NCI-H748 treated with DMSO at 0.1 percent for 48 hours (cell line): ENCODE measurements at places on chromosomes 2 and 18.

- no peak for DNase-seq
Measured at GRCh38 chr2:85674417-85674816, 6.4 kb upstream of the SFTPB start.

GRCh38 chr2:75340560-75340959 lies 141.2 kb upstream of the TACR1 start:
- peak; percentile 84 for DNase-seq

GRCh38 chr2:33730193-33730592 lies 131.1 kb upstream of the FAM98A start:
- no peak for DNase-seq

GRCh38 chr2:109700680-109701274 lies 86.6 kb downstream of the SOWAHC start:
- DNase-seq, result no peak

DNA sequence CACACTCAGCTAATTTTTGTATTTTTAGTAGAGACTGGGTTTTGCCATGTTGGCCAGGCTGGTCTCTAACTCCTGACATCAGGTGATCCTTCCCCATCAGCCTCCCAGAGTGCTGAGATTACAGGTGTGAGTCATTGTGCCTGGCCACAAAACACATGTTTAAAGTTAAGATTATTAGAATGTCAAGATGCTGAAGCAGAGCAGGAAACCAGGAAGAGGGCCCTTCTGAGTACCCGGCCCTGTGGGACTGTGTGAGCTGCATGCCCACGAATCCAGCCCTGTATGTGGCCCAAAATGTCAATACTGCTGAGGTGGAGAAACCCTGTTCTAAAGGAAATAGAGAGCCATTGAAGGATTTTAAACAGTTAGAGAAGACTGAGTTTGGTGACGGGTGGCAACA lies 31.0 kb upstream of the REV1 start:
- DNase-seq, result no peak

- no peak for DNase-seq
Measured at GRCh38 chr18:58624011-58624410, 4.9 kb downstream of the ALPK2 start.

- no peak for DNase-seq
Measured at GRCh38 chr2:133718688-133719201, 150.5 kb upstream of the NCKAP5 start.

GRCh38 chr2:226320076-226320948 lies 479.3 kb downstream of the IRS1 start:
- no peak for DNase-seq

DNA sequence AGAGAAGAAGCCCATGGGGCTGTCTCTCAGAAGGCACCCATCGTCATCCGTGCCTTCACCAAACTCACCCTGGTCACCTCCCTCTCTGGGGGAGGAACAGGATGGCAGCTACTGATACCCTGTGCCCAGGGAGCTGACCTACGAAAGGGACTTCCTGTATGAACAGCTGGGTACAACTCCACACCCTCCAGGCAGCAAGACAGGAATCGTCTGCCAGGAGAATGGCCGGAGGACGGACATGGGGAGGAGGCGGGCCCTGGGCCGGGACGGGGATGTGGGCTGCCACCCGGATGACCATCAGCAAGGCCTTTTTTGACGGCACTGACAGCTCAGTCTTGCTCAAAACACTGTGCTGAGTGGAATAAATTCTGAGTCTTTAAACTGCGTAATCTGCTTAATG lies 243.6 kb downstream of the HDAC4 start:
- DNase-seq, result no peak

DNA sequence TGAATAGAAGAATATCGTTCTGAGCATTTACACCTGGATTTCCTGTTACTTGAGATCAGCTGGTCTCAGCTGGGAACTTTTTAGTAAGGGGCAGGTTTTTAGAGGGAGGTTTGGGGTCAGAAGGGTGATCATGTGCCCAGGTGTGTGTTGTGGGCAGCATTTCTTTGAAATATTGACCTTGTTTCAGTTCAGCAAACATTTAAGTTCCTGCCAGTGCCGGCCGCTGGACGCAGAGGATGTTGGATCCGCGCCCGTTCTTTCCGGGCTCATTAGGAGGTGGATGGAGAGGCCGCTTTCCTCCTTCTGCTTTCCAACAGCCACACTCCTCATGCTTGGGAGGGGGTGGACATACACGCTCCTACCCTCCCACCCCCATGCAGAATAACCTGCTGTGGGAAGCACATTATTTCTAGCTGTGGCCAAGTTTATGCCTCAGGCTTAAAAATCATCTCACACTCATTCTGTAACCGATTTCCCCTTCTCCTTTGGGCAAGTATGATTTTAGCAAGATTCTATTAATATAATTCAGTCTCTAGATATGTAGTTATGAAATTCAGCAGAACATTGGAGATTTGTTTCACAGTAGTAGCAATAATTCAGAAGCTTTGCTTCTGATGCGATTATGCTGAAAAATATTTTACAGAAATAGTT lies 131.4 kb downstream of the ZNF236 start:
- peak; percentile 51 for DNase-seq

DNA sequence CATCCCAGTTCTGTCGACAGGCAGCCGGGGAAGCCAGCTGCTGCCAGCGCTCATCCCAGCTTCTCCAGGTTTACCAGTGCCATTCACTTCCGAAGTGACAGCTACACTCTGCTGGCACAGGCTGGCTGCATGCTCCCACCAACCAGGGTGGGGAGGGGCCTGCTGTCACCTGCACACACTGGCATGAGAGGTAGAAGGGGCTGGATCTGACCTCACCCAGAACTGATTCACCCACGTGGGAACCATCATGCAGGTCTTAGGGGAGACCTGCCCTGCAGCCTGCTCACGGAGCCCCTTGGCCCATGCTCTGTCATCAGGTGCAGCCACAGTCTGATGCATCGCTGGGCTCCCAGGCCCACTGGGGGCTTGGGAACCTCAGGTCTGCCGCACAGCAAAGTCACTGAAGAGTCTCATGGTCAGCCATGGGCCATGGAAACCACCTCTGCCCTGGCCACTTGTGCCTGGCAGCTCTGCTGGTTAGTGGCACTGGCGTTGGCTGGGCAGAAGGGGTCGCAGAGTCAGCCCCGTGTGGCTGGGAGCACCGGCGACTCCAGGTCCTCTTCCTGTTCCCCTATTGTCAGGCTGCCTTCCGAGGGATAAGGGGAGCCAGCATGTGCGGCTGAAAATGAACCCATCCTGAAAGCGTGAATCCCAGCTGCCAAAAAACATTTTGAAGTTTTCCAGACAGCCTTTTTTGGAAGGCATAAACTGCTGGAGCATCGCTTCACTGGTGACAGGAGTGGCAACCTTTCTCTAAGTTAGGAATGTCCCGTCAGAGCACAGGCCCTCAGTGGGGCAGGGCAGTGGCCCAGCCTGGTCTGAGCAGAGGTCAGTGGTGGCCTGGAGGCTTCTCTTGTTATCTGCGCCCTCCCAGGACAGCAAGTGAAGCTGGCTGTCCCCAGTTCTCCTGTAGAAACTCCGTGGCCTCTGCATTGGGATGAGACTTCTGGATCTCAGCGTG lies 157.8 kb downstream of the SEPTIN10 start:
- DNase-seq, result no peak

DNA sequence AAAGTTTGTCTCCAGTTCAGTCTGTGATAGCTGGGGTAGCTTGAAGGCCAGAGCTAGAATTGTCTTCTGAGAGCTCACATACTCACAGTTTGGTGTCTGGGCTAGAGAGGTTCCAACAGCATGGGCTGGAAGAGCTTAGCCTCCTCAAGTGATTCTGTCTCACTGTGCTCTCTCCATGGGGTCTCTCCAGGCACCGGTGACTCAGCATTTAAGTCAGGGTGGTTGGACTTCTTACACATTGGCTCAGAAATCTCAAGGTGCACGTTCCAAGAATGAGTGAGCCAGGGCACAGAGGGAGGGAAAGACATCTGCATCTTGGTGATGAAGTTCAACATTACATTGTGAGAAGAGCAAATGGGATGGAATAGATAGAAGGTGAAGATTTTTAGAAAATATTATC lies 207.3 kb upstream of the DDX18 start:
- DNase-seq, result no peak

DNA sequence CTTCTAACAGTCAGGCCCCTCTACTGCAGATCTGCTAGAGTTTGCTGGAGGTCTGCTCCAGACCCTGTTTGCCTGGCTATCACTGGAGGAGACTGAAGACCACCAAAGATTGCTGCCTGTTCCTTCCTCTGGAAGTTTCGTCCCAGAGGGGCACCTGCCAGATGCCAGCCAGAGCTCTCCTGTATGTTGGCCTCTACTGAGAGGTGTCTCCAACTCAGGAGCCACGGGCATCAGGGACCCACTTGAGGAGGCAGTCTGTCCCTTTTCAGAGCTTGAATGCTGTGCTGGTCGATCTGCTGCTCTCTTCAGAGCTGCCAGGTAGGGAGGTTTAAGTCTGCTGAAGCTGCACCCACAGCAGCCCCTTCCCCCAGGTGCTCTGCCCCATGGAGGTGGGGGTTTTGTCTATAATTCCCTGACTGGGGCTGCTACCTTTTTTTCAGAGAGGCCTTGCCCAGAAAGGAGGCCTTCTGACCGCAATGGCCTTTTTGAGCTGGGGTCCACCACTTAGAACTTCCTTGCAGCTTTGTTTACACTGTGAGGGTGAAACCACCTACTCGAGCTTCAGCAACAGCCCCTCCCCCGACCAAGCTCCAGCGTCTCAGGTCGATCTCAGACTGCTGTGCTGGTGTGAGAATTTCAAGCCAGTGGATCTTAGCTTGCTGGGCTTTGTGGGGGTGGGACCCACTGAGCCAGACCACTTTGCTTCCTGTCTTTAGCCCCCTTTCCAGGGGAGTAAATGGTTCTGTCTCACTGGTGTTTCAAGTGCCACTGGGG lies 566.0 kb downstream of the NR4A2 start:
- DNase-seq, result no peak

- DNase-seq, result no peak
Measured at GRCh38 chr2:143205106-143205764, 76.0 kb downstream of the ARHGAP15 start.

DNA sequence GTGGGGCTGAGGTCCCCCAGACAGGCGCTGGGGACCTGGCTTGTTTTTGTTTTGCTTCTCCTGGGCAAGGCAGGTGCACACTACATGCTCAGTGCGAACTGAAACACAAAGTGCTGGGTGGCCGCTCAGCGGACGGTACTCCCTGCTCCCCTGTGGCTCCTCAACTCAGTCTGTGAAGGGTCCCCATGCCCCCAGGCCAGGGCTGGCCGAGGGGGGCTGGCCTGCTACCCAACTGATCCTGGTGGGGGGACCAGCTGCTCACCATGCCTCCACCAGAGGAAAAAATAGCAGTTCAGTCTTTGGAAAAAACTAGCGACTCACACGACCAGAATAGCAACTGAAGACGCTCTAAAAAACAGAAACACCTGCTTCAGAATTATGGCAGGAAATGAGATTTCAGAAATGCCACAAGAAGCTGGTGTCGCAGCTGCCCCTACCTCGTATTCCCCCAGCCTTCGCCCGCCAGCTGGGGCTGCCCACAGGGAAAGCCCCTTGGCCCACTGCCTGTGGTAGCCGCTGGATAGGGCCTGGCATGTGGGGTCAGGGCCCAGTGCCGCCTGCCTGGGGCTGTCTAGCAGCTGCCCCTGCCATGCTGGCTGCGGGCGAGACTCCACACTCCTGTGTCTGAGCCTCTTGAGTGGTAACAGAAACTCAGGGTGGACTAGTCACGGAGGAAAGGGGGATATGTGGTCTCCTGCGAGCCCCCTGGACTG lies 43.7 kb downstream of the MEX3C start:
- no peak for DNase-seq

- no peak for DNase-seq
Measured at GRCh38 chr2:236164201-236164924, 3.8 kb downstream of the GBX2 start.

- DNase-seq, result no peak
Measured at GRCh38 chr2:169110419-169110818, 41.1 kb downstream of the DHRS9 start.

DNA sequence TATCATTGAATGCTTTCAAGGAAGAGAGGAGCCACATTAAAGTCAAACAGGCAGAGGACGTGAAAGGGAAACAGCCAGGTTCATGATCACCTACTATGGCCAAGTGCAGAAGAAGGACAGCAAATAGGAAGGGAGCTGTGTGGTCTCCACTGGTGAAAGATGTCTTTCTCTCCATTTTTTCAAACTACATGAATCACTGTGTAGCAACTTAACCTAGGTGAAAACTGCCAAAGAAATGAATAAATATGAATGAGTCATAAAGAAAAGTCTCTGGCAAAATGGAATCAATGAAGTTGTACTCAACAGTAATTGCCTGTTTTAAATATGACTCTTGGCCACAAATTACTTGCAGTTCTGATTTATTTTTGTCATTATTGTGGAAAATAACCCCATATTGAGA lies 452.6 kb upstream of the PKDCC start:
- DNase-seq, result no peak

GRCh38 chr18:55775972-55776371 lies 188.0 kb upstream of the TCF4 start:
- DNase-seq, result no peak

DNA sequence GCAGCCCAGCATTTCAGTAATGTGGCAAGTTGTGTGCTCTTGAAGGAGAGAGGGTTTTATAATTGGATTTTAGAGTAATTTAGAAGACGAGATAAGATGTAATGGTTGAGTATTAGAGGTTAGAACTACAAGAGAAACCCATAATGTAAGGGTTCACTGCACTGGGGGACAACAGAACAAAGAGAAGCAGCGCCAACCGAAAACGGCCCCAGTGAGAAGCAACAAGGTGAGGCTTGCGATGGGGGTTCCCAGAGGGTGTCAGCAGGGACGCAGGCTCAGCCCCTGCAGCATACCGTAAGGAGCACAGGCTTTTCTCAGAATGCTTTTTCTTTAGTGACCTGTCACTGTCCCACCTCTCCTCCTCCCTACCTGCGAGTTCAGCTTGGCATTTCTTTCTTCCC lies 183.9 kb upstream of the ETAA1 start:
- no peak for DNase-seq

- DNase-seq, result no peak
Measured at GRCh38 chr2:40463112-40463511, 11.2 kb upstream of the SLC8A1 start.

- DNase-seq, result no peak
Measured at GRCh38 chr2:44979581-44979980, 29.7 kb downstream of the SIX2 start.

DNA sequence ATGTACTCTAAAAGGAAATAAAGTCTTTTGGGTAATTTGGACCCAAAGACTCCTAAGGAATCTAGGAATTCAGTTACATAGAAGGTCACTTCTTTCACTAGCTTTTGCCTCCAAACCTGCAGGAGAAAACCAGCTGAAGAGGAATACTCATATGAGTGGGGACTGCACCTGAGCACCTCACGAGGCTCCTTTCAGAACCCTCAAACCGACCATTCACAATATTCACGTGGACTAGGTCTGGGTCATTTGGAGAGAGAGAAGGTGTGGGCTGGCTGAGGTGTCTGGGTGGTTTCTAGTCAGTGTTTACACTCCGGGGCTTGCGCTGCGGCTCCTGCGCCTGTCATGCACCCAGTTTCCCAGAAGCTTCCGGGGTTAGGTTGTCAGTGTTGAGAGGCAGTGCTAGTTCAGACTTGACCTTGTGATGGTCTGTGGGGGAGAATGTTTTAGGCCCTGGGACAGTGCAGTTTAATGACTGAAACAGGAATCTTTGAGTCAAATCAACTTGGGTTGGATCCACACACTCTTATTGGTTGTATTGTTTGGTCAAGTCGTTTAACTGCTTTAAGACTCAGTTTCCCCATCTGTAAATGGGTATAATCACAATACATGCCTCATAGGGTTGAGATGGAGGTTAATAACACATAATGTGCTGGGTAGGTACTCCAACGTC lies 78.4 kb downstream of the LIMS1 start:
- DNase-seq, result no peak

GRCh38 chr2:230541934-230542380 lies 126.0 kb downstream of the SP100 start:
- no peak for DNase-seq

GRCh38 chr2:190980630-190981209 lies 33.3 kb downstream of the STAT1 start:
- DNase-seq, result no peak

GRCh38 chr2:191835539-191836350 lies 11.1 kb downstream of the CAVIN2 start:
- DNase-seq, result no peak
